ENCODE measurements at places on chromosomes 1 and 21.

DNA sequence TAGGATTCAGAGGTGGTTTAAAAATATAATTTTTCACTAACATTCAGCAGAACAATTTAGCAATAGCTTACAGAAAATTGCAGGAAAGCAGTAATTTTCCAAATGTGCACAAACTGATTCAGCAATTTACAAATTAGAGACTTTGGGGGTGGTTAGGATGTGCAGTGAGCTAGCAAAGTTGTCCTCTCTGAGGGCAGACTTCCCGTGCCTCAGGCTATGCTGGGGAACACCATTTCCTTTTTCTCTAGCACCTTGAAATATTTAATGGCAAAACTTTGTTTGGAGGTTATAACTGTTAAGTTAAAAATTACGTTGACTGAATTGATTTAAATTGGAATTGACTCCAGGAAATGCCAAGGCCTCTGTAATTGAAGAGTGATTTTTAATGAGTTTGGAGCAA lies 258.9 kb downstream of the PTBP2 start:
- no peak for DNase-seq

GRCh38 chr1:196808529-196809235 lies 10.8 kb upstream of the CFHR1 start:
- DNase-seq = no peak

DNA sequence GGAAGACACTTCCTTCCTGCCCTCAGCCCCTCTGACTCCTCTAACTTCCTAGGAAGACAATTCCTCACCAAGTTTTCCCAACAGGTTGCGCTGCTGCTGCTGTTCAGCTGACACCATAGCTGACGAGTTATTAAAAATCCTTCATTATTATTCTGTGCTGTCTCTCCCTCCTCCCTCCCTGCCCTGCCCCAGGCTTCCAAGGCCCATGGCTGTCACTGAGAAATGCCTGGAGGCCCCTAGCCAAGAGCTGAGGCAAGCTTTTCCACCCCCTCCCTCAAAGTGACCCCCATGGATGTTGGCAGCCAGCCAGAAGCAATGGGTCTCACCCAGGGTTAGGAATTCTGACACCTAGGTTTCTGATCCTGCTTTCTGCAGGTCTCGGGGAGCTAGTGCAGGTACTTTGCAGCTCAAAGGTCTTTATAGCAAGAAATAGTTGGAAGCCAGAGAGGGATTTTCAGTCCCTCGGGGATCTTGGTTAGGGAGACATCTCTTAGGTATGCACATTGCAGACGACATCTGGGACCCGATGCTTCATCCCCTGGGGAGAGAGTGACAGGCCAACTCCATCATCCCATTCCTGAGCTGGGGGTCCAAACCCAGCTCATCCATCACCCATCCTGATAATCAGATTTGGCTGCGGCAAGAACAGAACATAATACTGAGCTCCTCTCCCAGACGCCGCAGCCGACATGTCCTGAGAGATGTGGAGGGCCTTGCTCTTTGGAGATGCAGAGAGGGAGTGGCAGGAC lies 65.0 kb downstream of the KIRREL1 start:
- no peak for DNase-seq

DNA sequence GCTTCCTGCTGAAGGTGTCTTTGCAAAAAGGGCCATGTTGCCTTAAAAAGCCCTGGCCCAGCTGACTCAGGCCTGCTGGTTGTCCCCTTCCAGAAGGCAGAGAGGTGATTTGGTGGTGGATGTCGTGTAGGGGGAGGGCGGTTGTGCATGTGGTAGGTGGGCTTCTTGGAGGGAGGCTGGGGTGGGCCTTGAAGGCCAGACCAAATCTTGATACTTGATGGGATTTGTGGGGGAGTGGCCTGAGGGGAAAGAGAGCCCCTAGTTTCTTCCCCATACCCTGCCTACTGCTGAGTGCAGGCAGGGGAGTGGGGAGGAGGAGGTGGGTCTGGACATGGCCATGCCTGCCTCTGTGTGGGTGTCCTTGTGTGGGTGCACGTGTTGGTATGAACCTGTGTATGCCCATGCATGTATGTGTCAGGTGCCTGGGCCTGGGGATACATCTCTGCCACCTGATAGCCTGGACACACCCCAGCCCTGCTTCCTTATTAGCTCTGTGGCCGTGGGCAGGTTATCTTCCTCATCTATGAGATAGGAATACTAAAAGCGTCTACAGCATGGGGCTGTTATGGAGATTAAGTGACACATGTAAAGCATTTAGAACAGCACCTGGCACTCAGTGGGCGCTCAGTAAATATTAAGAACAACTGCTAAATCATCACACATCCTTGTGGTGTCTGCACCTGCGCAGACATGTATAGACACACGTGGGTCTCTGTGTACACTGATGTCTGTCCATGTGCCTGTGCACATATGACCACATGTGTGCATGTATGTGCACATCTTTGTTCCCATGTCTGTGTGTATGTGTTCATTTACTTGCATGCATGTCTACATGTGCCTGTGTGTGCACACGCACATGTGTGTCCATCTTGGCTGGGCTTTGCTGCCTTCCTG lies 17.0 kb downstream of the FAM151A start:
- no peak for DNase-seq

- no peak for DNase-seq
Observed at GRCh38 chr1:204199579-204199978, 3.3 kb upstream of the KISS1 start.

DNA sequence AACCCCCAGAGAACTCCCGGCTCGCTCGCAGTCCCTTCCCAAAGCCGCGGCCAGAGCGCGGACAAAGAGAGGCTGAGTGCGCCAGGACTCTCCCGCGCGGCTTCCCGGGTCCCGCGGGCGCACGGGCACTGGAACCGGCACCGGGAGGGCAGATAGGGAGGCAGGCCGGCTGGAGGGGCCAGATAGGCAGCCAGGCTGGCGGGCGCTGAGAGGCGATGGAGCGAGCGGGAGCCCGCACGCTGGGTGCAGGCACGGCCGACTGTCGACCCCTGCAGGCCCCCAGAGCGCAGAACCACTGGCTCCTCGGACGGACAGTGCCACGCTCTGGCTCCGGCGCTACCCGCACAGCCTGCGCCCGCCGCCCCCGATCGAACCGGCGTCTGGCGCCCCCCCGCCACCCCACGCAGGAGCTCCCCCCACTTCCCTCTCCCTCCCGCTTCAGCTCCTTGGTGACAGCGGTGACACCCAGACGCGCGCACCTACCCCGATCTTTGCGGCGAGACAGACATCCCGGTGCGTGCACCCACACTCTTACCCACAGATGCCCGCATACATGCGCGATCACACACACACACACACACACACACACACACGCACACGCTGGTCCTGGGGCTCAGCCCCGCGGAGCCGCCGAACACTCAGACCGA lies 534 bp downstream of the SLC6A9 start:
- peak; percentile 95 for DNase-seq

GRCh38 chr1:47935163-47935562 lies 62.0 kb downstream of the TRABD2B start:
- no peak for DNase-seq

GRCh38 chr1:91784616-91785015 lies 101.3 kb downstream of the TGFBR3 start:
- no peak for DNase-seq

DNA sequence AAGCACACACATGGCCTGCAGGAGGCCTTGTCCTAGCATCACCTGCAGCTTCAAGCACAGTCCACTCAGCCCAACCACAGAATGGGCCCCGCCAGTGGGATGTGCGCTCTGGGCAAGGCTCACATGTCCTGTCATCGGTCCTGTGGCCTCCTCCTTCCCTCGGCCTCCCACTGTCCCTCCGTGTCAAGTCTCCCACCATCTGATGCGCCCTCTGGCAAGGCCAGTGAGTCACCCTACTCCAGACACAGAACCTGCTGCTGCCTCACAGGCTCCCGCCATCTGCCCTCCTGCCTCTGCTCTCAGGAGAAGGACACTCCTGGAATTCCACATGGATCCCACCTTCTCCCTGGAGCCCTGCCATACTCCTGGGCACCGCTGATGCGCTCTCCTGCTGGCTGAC lies 14.2 kb downstream of the KCNAB2 start:
- no peak for DNase-seq

GRCh38 chr1:233364695-233365539 lies 37.4 kb downstream of the MAP3K21 start:
- no peak for DNase-seq

- no peak for DNase-seq
Observed at GRCh38 chr1:29829448-29830344, 593.4 kb downstream of the PTPRU start.

GRCh38 chr21:42127164-42128150 lies 56.3 kb downstream of the UMODL1 start:
- DNase-seq = no peak

DNA sequence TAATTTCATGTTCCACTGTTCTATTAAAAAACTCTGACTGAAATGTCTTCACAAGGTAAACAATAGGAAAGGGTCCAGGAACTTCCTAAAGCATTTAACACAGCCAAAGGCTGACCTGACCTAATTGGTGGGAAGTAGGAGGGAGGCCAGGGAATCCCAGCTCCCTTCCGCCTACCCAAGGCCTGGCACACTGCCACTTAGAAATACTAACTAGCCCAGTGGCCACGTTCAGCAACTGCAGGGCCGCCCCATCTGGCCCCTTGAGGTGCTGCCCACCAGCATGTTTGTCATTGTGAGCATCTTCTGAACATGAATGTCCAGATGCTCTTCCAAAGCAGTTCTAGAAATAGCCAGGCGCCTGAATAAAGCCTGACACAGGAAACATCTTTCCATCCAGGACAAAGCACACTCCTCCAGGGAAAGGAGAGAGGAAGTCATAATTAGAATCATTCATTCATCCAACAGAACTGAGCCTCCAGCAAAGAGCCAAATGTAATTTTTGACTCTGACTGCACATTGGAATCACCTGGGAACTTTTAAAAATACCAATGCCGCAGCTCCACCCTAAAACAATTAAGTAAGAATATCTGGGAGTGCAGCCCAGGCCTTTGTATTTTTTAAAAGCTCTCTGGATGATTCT lies 44.6 kb upstream of the BCL9 start:
- no peak for DNase-seq

GRCh38 chr21:29145354-29145782 lies 14.9 kb downstream of the MAP3K7CL start:
- no peak for DNase-seq

GRCh38 chr1:1527092-1527816 lies 13.2 kb downstream of the TMEM240 start:
- no peak for DNase-seq

- DNase-seq = no peak
Observed at GRCh38 chr1:64042331-64043100, 160.9 kb upstream of the UBE2U start.

- peak; percentile 46 for DNase-seq
Observed at GRCh38 chr1:212566522-212567479, 41.8 kb upstream of the ATF3 start.

- no peak for DNase-seq
Observed at GRCh38 chr1:228107636-228108035, 1.5 kb downstream of the MRPL55 start.

GRCh38 chr1:150511551-150511950 lies 3.6 kb downstream of the ECM1 start:
- peak; percentile 65 for DNase-seq

DNA sequence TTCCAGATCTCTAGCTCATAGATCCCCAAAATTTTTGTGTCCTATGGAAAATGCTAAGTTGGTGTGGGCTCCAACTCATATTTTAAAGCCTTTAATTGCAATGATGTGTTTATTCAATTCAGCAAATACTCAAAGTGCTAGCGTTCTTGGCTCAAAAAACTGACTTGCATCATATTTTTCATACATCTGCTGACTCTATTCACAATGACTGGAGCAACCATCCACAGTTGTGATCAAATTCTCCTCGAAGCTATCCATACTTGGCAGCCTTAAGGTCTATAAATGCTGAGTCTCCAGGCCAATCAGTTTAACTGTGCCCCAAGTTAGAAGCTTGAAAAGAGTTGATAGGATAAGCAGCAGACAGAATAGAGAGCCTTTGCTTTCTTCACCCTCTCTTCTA lies 2.9 kb upstream of the ATP1A1 start:
- DNase-seq = no peak

DNA sequence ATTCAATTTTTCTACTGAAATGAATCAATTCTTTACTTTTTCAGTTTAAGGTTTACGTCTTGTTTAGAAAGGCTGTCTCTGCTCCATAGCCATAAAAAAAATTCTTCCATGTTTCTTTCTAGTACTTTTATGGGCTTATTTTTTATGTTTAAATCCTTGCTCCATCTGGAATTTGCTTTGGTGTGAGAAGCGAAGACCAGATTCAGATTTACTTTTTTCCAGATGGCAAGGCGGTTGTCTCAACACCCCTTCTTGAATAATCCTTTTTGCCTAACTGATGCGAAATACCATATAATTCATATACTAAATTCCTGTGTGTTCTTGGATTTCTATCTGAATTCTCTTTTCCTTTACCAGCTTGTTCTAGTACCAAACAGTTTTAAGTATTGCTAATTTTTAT lies 101.5 kb downstream of the C1orf94 start:
- no peak for DNase-seq

GRCh38 chr1:188872376-188872775 lies 1605.3 kb downstream of the BRINP3 start:
- no peak for DNase-seq

DNA sequence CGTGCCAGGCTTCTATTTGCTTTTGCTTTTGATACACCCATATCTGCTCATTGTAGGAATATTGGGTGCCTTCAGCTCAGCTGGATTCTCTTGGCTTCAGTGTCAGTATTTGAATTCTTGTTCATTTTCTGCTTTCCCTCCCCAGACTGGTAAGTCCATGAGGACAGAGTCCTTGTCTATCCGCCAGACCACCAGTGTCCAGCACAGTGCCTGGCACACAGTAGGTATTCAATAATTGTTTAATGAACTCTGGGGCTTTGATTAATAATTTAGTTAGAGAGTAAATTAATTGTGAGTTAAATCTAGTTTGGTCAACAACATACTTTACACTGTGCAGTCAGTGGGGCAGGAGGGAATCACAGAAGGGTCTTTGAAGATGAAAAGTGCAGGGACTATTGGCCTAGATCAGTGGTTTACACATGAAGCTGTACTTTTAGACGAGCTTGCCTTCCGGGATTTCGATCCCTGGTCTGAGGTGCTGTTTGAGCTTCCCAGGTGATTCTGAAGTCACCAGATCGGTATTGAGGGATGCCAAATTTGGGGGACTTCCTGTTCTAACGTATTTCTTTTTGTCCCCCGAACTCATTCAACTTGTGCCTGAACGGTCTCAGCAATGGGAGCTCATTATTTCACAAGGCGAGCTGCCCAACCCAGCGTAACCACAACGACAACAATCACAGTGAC lies 119.1 kb upstream of the JUN start:
- no peak for DNase-seq

GRCh38 chr1:157000686-157001085 lies 44.9 kb downstream of the ARHGEF11 start:
- DNase-seq = no peak
